Caki2 (cell line): ENCODE measurements at places on chromosomes 7 and 10. TPM values are rescaled to one million over a fixed set of nuclear protein-coding genes. Genes with fewer than 3 reads are reported as not detected.

The LRMDA gene
- total RNA-seq, result 18.7 and 20.3 TPM in 2 replicates

The SRRM3 gene
- total RNA-seq, result 1.1 and 1.3 TPM in 2 replicates

DNA sequence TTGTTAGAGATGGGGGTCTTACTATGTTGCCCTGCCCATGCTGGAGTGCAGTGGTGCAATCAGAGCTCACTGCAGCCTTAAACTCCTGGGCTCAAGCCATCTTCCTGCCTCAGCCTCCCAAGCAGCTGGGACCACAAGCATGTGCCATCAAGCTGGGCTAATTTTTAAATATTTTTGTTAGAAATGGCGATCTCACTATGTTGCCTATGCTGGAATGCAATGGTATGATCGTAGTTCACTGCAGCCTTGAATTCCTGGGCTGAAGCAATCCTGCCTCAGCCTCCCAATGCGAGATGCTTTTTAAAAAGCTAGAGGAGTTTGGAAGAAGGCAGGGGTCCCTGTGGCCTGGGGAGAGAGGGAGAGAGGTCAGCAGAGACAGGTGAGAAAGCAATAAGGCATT, 600.1 kb upstream of the AUTS2 start:
- DNase-seq, result no peak

DNA sequence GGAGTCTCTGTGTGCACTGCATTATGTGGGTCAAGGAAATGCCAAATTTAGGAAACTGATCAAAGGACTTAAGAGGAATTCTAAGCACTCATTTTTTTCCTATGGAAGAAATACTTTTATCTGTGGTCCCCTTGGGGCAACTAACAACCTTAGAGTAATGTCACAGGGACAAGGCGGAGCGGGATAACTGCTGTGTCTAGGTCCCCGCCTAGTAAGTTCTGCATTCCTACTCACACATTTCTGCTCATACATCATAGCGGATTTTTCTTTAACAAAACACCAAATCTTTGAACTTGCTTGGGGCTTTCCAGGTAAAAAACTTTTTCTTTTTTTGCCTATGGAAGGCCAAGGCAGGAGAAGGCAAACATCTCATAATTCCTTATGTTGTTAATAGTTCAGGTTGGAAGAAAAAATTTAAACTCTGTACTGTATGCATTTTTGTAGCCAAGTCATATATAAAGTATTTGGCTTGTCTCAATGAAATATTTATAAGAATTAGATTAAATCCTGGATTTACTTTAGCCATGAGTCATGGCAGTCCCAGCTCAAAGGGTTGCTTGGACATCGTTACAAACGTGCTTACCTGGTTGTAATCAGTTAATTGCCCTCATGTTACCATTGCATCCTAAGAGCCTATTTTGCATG, 285.0 kb downstream of the PHTF2 start:
- DNase-seq, result no peak

The OR9A2 gene
- not detected in 2 replicates for total RNA-seq

- no peak for DNase-seq
Observed at GRCh38 chr10:127195041-127195506, 1.3 kb downstream of the INSYN2A start.

- no peak for DNase-seq
Observed at GRCh38 chr10:482848-483247, 206.6 kb downstream of the DIP2C start.

DNA sequence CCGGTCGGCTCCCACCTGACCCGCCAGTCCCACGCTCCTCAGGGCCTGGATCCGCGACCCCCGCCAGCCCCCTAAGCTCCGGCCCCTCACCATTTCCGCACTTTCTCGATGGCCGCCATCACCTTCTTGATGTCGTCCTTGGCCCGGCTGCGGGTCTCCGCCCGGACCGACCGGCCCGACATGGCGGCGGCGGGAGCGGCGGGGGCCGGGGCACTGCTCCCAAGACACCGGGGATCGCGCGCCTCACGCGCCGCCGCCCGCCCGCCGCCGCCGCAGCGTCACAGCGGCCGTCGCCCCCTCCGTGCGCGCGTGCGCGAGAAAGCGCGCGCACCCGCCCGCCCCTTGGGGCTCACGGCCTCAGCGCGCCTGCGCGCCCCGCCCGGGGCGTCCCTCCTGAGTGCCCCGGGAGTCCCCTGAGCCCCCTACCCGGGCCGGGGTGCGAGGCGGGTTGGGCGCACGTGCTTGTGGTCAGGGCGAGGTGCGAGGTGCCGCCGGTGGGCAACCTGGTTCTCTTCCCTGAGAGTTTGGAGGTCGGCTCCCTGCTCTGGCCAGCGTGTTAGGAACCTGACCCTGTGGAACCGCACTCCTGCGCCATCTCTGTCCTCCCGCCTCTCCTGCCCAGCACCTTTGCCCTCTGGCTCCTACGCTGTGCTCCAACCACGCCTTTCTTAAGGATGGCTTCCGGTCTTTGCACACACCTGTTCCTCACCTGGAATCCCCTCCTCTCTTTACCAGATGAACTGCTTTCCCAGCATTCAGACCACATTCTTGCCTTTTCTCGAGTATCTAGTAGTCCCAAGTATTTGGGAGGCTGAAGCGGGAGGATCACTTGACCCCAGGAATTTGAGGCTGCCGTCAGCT, at the start of gene BCL7B:
BCL7B (minus strand) TSS at position 294 of the 861 bp plus-strand sequence; CDS start at position 182, 112 bp downstream.
- peak; percentile 75 for DNase-seq
